ENCODE measurements at places on chromosomes 5 and 9.

DNA sequence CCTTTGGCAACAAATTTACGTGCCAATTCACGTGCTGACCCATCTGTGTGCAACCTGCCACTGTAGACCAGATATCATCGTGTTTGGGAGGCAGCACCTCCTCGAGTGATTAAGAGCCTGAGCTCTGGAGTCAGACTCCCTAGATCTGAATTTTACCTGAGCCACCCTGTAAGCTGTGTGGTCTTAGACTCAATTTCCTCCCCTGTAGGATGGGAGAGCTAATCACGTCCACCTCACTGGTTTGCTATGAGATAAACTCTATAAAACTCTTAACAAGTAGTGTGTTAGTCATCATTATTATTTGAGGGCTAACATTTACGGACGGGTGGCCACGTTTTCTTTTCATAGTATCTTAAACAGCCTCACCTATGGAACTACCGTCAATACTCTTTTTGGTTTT lies 220.0 kb upstream of the ADAMTSL1 start:
- DNase-seq, result no peak

DNA sequence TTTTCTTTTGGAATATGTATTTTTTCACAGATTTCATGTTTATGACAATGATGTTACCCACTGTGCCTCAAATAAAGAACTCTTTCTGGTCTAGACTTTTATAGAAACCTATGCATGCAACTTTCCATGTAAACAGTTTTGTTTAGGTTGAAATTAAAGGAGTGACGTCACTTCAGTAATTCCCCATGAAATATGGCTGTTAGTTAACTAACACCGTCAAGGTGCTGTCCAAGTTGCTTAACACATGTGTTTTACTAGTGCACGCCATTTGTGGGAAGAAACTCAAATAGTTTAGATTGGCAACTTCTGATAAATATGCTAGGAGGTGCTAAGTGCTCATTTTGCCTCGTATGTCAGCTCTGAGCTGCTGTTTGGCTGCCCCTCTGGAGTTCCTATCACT lies 102.2 kb downstream of the FBN2 start:
- DNase-seq, result no peak

GRCh38 chr9:107226421-107226820 lies 56.7 kb upstream of the RAD23B start:
- DNase-seq, result no peak

DNA sequence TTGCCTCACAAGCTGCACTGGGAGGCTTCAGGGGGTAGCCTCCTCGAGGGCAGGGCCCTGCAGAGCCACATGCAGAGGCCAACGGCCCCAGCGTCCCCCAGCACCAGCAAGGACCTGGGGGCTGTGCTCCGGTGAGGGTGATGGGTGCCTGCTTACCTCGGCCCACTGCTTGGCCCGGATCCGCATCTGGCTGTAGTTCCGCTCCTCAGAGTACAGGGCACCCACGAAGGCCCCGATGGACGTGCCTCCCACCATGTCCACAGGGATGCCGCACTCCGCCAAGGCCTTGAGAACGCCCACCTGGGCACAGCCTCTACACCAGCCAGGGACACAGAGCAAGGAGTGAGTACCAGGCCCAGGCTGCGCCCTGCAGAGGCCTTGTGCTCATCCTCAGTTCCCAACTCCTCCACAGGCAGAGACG lies 8.0 kb upstream of the NSMF start:
- no peak for DNase-seq

GRCh38 chr5:68331192-68332079 lies 115.9 kb downstream of the PIK3R1 start:
- no peak for DNase-seq

DNA sequence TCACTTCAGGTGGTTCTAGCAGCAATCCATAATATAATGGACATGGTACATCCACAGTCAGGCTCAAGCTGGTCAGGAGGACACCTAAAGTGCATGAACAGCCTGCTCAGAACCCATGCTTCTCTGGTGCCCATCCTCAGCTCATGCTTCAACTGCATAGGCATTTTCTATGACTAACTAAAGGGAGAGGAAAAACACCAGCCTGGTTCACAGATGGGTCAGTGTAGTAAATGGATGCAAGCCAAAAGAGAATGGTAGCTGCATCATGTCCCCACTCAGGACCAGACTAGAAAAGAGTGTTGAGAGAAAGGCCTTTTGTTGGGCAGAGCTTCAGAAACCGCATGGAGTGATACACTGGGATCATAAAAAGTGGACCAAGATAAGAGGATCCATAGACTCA lies 556.6 kb downstream of the TLE1 start:
- no peak for DNase-seq

DNA sequence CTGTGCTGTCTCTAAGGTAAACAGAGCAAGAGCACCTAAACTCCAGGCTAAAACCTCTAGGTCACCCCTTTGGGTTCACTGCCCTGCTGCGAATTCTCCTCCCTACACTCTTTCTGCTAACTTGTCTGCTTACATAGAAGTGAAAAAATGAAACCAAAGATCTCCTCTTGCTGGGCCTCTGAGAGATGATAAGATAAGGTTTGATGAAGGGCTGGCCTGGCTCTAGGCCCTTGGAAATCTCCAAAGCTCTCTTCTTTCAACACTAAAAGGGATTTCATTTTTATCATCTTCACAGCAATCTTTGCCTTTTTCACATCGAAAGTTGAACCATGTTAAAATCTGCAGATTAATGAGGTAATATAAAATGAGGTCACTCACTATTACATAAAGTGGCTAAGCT lies 450.8 kb upstream of the TLE4 start:
- no peak for DNase-seq

DNA sequence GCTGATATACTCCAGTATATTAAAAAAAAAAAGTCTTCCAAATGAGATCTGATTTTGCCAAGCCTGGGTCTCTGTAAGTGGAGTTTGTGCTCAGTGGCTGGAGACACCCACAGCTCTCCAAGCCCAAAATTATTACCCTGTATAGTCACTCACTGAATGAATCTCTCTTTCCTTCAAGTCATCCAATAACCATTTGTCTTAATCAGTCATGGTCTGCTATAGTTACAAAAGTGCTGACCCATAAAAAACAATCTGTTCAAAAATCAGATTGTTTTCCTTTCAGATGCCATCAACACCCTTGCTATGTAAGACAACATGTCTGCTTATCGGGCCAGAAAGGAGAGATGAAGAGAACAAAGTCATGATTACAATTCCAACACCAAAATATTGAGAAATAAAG lies 159.4 kb upstream of the FST start:
- DNase-seq, result no peak

GRCh38 chr9:1216532-1216931 lies 166.4 kb downstream of the DMRT2 start:
- no peak for DNase-seq

DNA sequence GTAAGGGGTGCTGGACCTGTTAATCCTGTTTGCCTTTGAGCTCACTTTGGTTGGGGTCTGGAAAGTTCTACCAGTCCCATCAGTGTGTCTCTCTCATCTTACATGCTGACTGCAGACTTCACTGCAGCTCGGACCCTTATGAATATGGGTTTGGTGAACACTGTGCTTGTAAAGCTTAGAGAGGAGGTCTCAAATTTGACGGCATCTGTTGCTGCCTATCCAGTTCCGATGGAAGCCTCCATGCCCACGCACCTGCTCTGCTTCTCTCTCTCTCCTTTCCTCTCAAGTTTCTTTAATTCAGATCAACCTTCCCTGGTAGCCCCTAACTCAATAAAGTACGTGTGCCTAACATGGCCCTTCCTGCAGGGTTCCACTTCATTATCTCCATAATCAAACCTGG lies 217.9 kb downstream of the HSPA4 start:
- DNase-seq, result no peak

DNA sequence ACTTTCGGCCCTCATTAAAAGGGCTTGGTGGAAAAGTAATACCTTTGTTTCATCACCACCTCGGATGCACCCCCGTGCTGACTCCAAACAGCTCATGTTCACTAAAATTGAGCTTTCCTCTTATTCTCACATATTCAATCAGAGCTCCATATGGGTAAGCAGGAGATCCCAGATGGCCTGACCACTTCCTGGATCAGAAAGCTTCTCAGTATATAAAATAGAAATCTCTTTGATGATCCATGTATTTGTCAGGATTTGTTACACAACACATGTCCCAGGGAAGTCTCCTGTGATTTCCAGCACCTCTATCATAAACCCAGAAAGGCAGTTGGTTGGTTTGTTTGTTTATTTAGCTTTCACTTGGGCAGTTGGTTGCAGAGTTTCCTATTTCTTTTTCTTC lies 402.0 kb downstream of the MLLT3 start:
- no peak for DNase-seq

GRCh38 chr9:30060976-30061375 lies 2323.5 kb upstream of the ACO1 start:
- no peak for DNase-seq

All from stimulated activated CD4-positive, alpha-beta T cell treated with anti-CD3 and anti-CD28 coated beads, TNF-alpha, amount 100 ng/mL, for 24 hours (primary cell).